Activated T-cell treated with anti-CD3 and anti-CD28 coated beads, Interleukin-2, amount 50 U/mL, for 72 hours (primary cell): ENCODE measurements at places on chromosomes 6 and 20.

DNA sequence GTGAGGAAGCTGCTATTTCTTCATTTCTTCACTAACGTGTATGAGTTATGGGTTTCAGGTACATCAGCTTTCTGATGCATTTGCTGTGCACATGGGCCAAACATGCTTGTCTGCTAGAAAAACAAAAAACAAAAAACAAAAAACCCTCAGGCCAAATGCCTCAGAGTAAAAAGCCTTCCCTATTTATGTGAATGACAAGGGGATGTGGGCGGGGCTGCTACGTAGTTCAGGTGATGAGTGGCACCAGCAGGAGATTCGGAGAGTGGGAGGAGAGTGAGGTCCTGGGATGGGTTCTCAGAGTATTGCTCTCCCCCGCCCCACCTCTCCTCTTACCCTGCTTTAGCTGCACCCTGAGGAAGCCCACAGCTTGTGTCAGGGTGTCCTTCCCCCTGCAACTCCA is 596.8 kb upstream of the JAG1 start:
- no peak for DNase-seq

DNA sequence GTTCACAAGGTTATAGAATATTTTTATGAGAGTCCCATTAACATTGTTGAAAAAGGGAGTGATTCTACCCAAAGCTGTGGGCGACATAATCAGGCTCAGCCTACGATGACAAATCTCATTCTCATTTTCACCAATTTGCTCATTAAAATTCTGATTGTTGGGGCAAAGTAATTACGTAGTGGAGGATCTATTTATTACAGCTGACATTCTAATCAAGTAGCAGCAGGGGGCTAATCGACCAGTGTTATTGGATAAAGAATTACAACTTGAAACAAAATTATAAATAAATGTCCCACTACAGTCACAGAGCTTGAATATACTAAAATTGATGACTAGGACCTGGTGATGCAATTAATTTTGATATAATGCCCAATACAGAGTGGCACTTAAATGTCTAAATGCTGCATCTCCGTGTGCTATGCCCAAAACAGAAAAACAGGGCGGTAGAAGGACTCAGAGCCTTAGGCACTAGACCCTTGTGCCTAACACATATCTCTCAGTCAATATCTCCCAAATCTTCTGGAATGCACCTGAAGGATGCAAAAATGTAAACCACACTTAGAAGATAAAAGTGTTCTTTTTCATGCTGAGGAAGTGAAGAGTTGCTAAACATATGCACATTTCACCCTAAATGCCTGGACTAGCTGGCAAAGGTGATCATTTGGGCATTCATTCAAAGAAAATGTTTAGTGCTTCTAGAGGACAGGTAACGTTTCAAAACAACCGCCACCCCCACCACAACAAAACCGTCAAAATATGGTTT is 88.3 kb downstream of the CD24 start:
- no peak for DNase-seq

- DNase-seq = no peak
Observed at GRCh38 chr6:50305660-50306059, 255.9 kb upstream of the DEFB112 start.

- DNase-seq = peak; percentile 69
Observed at GRCh38 chr6:157184202-157185015, 138.9 kb downstream of the TMEM242 start.

GRCh38 chr20:50744143-50744792 is 12.9 kb downstream of the PARD6B start:
- no peak for DNase-seq

GRCh38 chr6:85403331-85404015 is 46.4 kb upstream of the NT5E start:
- no peak for DNase-seq

DNA sequence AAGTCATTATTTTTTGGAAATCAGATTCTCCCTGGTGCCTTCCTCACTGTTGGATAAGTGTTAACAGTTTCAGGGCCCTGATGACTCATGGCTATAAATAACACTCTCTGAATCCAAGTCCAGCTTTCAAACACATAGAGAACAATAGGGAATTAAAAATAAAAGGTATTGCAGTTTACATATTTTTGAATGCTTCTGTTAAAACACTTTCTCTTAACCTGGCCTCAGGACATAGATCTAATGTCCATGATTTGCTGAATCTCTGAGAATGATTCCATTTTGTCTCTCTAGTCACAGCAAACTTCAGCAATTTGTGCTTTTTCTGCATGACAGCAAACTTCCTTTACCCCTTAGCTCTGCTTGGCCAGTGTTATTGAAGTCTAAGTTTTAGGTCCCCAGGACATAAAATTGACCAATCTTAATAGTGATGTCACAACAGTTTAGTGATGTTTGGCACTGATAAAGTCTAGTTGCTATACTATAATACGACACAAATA is 1192.4 kb upstream of the CITED2 start:
- no peak for DNase-seq

GRCh38 chr6:49336514-49337131 is 126.4 kb downstream of the MMUT start:
- no peak for DNase-seq

DNA sequence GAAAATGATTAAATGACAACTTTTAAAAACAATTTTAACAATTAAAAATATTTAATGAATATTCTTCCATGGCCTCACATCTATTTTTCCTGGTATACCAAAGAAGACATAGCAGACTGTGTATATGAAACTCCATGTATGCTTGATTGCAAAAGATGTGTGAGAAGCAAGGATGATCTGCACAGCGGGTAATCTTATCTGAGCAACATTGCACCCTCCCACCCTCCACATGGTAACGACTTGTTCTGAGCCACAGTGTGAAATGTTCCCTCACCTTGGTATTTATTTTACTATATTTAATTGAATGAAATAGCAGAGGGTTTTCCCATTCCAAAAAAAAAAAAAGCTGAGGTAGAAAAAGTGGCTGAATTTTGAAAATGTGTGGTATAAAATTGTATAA is 204.4 kb downstream of the SYNE1 start:
- no peak for DNase-seq

- DNase-seq = no peak
Observed at GRCh38 chr6:132814716-132815570, 574 bp downstream of the RPS12 start.

DNA sequence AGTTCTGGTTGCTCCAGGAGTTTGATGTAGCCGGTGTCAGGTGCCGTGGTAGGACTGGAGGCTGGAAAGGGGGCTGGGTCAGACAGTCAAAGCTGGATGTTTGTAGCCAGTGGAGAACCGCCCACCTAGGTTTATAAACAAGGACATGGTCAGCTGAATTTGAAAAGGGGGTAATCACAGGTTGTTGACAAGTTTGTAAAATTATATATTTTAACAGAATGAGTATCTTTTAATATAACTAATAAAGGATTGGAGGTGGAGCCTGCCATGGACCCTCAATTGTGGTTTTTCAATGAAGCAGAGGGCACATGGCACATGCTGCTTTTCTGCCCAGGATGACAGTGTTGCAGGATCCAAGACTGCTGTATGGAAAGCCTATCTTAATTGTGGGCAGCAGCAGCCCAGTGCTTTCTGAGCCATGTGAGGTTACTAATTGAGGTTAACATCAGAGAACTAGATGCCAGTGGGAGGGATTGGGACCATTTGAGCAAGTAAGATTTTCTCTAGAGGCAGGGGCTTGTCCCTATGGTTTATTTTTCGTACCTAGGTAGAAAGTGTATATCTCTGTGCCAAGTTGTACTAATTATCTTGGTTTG is 9.7 kb downstream of the HECA start:
- DNase-seq = peak; percentile 43

GRCh38 chr6:25192590-25193459 is 86.3 kb upstream of the CARMIL1 start:
- DNase-seq = no peak

GRCh38 chr6:32413427-32414047 is 6.6 kb upstream of the BTNL2 start:
- peak; percentile 88 for DNase-seq

DNA sequence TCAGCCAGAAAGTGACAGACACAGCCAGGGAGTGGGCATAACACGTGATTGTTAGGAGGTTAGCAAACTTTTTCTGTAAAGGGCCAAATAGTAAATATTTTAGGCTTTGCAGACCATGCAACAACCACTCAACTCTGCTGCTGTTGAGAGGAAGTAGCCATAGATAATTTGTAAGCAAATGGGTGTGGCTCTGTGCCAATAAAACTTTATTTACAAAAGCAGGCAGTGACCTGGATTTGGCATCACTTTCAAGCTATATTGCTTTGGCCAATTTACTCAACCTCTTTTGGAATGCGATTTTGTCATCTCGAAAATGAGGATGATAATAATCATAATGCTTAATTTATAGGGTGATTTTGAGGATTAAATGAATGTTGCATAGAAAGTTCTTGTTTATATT is 152.6 kb downstream of the TSHZ2 start:
- no peak for DNase-seq

GRCh38 chr6:381742-382461 is 9.7 kb upstream of the IRF4 start:
- DNase-seq = no peak

DNA sequence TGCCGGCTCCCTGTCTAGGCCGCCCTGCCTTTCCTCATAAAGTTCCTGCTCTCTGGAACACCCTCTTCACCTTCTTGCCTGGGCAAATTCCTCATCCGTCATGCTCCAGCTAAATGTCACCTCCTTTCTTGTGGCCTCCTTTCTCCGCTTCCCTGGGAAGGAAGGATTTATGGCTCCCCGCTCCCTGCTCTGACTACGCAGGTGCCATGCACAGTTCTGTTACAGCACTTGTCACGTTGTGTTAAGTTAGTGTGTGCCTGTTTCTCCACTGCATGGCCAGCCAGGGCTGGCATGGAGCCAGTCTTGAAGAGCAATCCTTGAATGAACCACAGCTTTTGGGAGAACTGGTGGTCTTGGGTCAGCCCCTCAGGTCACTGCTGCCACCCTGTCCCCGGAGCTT is 61.7 kb downstream of the CD40 start:
- no peak for DNase-seq

GRCh38 chr6:126266664-126267063 is 73.3 kb upstream of the CENPW start:
- DNase-seq = no peak

GRCh38 chr6:960356-960755 is 267.4 kb upstream of the EXOC2 start:
- DNase-seq = no peak

GRCh38 chr6:13194852-13195251 is 133.5 kb downstream of the TBC1D7 start:
- peak; percentile 23 for DNase-seq

DNA sequence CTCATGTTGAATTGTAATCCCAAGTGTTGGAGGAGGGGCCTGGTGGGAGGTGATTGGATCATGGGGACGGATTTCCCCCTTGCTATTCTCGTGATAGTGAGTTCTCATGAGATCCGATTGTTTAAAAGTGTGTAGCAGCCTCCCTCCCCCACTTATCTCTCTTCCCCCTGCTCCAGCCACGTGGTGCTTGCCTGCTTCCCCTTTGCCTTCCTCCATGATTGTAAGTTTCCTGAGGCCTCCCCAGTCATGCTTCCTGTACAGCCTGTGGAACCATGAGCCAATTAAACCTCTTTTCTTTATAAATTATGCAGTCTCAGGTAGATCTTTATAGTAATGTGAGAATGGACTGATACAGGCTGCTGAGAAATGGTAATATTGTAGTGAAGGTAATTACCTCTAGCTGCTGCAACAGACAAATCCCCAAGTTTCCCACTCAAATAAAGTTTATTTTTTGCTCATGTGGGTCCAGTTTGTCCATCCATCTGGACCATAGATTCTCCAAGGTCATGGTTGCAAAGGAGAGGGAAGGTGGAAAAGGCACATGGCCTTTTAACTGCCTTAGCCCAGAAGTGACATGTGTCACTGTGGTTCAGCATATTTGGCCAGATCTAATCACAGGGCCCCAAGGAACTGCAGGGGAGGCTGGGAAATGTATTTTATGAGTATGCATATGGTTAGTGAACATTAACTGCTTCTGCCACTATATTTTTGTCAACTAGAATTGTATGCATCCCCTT is 89.2 kb downstream of the TRMT11 start:
- DNase-seq = no peak

- no peak for DNase-seq
Observed at GRCh38 chr6:109197061-109197460, 101.8 kb downstream of the CEP57L1 start.

GRCh38 chr20:34269996-34270627 is 28.9 kb downstream of the ASIP start:
- DNase-seq = no peak

- DNase-seq = no peak
Observed at GRCh38 chr6:80454661-80455365, 348.3 kb downstream of the BCKDHB start.

GRCh38 chr20:19977373-19977770 is 39.8 kb upstream of the NAA20 start:
- no peak for DNase-seq

DNA sequence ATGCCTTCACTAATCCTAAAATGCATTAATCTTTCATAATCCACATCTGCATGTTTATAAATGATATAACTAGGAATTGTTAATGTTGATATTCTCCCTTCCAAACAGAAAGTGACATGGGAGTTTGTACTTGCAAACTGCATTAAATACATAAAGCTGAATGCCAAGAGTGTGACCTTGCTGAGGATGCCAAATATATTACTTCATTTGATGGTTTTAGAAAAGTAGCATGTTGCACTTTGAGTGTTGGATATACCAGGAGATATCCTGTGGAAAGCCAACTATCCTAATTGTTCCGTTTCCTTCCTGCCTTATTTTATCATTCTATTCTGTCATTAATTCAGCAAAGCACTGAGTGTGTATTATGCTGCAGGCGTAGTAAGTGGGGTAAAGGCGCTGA is 229.8 kb downstream of the TMEM242 start:
- no peak for DNase-seq

DNA sequence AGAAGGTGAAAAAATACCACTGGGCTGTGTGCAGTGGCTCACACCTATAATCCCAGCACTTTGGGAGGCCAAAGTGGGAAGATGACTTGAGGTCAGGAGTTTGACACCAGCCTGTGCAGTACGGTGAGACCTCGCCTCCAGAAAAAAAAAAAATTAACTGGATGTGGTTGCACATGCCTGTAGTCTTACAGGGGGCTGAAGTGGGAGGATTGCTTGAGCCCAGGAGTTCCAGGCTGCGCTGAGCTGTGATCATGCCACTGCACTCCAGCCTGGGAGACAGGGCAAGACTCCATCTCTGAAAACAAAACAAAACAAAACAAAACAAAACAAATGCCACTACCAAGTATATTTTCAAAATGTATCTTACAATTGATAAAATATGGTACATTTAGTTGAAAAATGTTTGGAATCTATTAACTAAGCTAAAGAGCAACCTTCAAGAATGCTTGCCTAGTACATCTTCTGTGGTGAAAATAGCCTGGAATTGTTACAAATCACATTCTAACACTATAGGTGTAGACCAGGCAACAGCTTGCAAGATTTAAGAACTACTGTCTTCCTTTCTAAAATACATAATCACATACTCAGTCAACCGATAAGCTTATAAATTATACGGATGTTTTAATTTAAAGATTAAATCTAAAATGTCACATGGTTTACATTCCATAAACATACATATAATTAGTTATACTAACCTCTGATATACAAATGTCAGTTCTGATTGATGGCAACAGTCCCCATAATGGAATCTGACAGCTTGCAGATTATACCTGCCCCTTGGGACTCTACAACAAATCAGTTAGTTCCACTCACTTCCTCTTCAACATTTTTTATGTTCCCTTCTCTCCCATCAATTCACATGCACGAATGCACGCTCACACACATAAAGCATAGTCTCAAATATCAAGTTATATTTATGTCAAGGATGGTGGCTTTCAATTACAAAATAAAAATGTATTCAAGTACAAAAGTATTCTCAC is 150.8 kb downstream of the ASCC3 start:
- no peak for DNase-seq

GRCh38 chr20:57618091-57618763 is 2.0 kb downstream of the ZBP1 start:
- DNase-seq = peak; percentile 49
